A549 (cell line): ENCODE measurements at places on chromosomes 3 and 15.
A peak's percentile ranks its signal among the peaks of the same experiment; 100 is the strongest.

DNA sequence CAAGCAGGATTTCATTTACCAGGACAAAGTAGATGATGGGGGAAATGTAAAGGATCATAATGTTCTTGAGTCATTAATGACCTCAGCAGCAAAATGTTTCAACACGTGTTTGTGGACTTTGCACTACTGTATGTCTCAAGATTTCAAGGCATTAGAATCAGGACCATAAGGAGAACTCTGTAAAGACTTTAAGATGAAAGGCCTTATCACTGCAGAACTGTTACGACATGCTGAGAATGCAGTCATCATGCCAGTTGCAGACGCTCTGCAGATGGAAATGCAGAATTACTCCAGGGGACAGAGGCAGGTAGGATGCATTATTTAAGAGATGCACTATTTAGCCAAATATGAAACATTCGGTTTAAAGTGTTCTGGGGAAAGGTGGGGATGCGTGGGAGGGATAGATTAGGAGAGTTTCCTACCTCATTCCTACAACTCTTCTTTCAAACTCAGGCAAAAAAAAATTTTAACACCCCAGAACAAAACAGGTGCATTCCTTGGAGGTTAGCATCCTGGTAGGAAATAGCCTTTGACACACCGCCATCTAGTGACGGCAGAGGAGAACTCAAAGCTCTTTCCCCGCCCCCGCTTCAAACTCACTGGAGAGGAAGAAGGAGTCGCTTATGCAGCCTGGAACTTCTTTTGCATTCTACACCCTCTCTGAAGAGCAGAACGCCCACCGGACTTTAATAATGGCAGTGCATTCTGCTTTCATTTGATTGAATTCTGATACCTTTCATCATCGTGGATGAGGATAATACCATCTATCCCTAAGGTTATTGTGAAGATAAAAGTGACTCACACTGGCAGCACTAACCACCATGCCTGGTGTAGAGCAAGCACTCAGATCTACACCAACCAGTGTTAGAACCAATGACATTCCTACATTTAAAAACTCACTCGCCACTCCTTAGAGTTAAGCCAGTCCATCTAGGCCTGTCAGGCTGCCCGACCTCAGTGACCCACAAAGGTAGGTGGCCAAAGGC lies 43.1 kb upstream of the TOPAZ1 start:
- peak; percentile 51 for DNase-seq

DNA sequence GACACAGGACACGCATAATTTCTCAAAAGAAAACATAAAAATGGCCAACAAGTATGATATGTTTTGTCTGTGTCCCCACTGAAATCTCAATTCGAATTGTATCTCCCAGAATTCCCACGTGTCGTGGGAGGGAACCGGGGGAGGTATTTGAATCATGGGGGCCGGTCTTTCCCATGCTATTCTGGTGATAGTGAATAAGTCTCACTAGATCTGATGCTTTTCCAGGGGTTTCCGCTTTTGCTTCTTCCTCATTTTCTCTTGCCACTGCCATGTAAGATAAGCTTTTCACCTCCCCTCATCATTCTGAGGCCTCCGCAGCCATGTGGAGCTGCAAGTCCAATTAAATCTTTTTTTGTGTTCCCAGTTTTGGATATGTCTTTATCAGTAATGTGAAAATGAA lies 12.1 kb upstream of the POU1F1 start:
- DNase-seq: no peak

DNA sequence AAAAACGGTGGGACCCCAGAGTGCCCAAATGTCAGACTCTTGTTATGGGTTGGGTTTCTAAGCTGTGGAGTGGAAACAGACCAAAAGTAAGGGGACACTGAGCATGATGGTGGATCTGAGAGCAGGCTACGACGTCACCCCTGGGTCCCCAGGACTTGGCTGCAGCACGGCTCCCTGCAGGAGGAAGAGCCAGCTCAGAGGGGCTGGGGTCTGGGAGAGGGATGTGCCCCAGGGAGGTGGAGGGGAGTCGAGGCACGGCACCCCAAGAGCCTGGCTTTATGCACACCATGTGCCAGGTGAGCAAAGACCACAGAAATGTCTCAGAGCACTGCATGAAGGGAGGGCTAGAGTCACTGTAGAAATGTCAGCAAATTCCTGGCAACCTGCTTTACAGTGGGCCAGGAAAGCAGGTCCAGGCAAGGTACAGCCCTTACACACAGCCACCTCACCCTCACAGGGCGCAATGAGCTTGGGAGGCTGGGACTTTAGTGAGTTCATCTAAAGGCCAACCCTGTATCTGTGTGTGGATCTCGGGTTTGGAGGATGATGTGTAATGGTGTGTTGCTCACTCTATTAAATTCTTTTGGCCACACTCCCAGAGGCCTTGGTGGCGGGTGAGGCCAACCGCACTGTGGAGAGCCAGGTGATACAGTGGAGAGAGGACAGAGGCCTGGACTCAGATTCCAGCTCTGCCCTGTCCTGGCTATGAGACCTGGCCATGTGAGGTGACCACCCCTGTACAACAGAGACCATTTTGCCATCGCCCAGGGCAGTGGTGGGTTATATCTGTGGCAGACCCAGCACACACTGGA lies 14.1 kb downstream of the CTSH start:
- peak; percentile 82 for DNase-seq

DNA sequence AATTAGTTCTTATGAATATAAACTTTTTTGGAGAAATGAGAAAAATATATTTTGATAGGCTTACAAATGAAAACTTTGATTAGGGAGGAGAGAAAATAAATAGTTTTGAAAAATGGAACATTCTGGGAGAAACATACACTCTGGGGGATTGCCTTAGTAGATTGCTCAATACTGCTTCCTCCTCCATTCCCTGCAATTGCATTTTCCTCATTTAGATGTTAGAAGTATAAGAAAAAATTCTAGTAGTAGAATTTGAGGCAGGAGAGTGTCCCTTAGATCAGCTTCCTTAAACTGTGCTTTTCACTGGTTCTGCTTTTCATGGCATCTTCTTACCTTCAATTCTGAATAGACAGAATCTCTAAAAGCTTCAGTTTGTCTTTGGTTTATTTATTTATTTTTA lies 46.2 kb upstream of the CTDSPL2 start:
- no peak for DNase-seq

DNA sequence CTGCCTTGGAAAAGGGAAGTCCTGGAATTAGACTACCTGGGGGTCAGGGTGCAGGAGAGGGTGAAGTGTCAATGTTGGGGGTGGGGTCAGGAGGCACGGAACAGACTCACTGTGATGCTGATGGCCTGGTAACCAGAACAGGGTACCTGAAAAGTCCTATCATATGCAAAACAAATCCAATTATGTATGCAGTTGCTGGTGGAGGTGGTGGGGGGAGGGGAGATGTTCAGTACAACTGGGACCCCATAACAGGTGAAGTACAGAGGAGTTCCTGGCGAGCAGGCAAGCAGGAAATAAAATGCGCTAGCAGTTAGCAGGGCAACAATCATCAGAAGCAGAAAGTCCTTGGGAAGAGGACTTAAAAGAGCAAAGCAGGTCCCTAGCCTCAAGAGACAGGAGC lies 4.2 kb upstream of the KATNBL1 start:
- DNase-seq: no peak

DNA sequence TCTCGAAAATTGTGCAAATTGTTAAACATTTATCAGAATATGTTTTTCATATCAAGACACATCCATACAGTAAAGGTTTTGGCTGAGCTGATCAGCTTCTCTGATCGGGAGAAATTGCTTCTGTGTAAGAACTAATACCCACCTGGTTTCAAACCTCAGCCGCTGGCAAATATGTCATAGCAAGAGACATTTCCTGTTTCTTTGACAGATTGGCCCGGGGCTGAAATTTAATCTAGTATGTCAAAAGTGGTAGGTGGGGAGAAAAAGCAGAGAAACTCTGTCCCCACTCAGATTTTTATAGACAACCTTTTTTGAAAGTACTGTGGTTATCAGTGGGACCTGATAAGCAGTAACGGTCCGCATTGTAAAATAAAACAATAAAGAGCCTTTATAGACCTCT lies 88.8 kb upstream of the SLC24A5 start:
- DNase-seq: no peak

- DNase-seq: no peak
Measured at GRCh38 chr3:25588441-25589103, 76.1 kb downstream of the TOP2B start.

DNA sequence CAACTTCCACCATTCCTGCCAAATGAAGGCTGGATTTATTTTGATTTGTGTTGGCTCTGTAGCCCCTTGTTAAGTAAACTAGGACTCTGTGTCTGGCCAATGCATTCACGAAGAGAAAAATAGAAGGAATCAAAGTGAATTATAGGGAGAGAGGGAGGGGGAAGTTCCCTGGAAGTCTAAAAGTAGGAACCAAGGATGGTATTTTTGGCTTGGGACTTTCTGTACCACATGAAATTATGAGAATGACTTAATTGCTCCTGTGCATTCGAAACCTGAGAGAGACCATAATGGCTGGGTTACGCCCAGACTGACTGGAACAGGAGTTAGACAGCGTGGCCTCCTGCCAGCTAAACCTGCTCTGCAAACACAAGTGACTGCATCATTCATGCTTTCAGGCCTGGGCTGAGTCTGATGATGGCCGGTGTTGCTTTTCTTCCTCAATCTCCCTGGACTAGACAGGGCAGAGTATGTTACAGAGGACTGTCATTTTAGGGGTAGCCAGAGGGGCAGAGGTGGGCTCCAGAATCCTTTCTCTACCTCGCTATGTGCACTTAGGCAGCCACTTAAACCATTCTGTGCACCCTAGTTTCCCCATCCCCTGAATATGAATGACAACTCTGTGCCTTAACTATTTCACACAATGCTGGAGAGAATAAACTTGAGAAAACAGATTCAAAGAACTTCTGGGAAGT lies 58.9 kb downstream of the MYO1E start:
- peak; percentile 67 for DNase-seq

DNA sequence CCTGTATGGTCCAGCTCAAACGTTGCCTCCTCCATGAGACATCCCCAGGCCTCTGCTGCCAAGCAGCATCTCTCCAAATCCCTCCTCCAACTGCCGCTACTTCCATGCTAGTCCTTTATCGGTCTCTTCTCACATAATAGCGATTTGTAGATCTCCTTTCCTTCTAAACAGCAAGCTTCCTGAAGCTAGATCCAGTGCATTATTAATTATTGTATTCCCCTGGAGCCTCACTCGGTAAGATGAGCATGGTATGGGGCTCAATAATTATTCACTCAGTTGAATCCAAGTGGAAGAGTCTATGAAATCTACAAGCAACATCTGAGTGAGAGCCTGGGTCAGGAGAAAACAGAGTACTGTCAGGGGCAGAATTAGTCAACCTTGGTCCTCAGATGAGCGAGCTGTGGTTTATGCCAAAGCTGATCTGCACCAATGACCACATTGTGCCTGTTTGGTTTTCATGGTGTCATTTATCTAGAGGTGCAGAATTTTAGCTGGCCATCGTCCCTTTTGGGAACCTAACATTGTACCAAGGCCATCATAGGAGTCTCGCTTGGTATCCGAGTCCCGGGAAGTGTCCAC lies 93.8 kb upstream of the UBE2E1 start:
- no peak for DNase-seq

DNA sequence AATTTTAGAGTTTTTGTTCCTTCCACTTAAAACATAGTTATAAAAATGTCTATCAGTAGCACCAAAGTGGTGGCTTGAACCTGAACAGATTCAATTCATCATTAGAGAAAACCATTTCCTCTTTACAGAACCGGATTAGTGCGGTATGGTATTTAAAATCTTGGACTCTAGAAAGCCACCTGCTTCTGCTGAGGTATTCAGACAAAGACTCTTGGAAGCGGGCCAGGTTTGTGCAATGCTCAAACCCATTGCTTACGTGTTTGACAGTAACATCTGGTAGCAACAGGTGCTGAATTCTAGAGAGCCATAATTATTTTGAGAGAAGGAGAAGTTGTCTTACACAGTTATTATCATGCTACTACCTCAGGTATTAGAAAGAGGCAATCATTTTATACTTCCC lies 290.5 kb downstream of the NAALADL2 start:
- no peak for DNase-seq

DNA sequence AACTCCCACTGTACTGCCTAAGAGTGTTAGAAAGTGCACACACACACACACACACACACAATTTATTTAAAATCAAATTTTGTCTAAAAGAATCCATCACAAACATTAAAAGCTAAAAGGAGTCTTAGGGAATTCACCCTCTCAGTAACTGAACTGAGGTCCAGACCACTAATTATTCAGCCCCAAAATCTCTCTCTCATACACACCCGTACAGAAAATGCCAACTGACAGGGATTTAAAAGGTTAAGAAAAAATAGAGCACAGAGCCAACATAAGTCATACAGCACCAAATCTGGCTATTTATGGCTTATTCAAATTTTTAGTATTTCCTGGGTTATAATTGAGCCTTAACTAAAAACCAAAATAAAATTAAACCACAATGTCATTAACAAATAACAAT lies 20.7 kb downstream of the GBE1 start:
- DNase-seq: no peak

DNA sequence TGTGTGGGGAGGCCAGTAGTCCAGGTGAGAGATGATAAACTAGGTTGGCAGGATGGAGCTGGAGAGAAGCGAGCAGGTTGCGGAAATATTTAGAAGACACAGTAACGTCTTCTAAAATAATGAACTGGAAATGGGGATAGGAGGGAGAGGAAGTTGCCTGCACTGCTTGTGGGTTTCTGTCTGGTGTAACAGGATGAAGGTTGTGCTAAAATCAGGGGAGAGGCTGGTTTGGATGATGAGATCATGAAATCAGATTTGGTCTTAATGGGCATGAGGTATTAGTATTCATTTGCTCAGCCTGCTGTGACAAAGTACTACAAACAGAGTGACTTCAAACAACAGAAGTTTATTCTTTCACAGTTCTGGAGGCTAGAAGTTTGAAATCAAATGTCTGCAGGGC lies 32.1 kb upstream of the TNFAIP8L3 start:
- DNase-seq: no peak

- DNase-seq: no peak
Measured at GRCh38 chr3:149455366-149455765, 19.1 kb upstream of the TM4SF4 start.

GRCh38 chr3:114608293-114608692 lies 314.5 kb downstream of the TIGIT start:
- no peak for DNase-seq

GRCh38 chr3:108091498-108092250 lies 843 bp upstream of the CD47 start:
- DNase-seq: peak; percentile 20

GRCh38 chr3:148964809-148965208 lies 26.5 kb upstream of the GYG1 start:
- DNase-seq: no peak

- no peak for DNase-seq
Measured at GRCh38 chr3:191414732-191415131, 46.2 kb upstream of the PYDC2 start.

- no peak for DNase-seq
Measured at GRCh38 chr3:32996048-32996754, 44.8 kb downstream of the CCR4 start.

DNA sequence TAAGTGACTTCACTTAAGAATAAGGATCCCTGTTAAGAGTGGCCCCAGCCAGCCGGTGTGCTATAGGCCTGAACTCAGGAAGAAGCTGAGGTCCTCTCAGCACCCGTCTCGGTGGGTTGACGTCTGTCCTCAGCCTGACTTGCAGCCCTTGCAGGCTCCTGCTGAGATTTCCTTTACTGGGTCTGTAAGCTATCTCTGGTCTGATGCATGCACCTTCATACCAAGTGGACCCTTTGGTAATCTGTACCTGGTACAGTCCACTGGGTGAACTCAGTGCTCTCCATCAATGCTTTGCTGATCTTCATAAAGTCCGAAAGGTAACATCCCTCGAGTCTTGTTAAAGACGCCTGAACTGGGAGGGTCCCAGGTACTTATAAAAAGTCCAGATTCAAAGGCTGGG lies 212.0 kb upstream of the PPP2R3A start:
- no peak for DNase-seq
